ENCODE measurements at places on chromosomes 7 and 10.

GRCh38 chr10:33793793-33794192 is 459.3 kb upstream of the NRP1 start:
- DNase-seq, result no peak

GRCh38 chr10:82068501-82068900 is 193.5 kb downstream of the NRG3 start:
- no peak for DNase-seq

GRCh38 chr7:149669121-149669818 is 104.1 kb downstream of the ZNF467 start:
- peak; percentile 25 for DNase-seq

GRCh38 chr7:77216181-77216845 is 16.7 kb upstream of the FGL2 start:
- DNase-seq, result peak; percentile 2

GRCh38 chr7:47577321-47577919 is 4.5 kb downstream of the TNS3 start:
- DNase-seq, result no peak

DNA sequence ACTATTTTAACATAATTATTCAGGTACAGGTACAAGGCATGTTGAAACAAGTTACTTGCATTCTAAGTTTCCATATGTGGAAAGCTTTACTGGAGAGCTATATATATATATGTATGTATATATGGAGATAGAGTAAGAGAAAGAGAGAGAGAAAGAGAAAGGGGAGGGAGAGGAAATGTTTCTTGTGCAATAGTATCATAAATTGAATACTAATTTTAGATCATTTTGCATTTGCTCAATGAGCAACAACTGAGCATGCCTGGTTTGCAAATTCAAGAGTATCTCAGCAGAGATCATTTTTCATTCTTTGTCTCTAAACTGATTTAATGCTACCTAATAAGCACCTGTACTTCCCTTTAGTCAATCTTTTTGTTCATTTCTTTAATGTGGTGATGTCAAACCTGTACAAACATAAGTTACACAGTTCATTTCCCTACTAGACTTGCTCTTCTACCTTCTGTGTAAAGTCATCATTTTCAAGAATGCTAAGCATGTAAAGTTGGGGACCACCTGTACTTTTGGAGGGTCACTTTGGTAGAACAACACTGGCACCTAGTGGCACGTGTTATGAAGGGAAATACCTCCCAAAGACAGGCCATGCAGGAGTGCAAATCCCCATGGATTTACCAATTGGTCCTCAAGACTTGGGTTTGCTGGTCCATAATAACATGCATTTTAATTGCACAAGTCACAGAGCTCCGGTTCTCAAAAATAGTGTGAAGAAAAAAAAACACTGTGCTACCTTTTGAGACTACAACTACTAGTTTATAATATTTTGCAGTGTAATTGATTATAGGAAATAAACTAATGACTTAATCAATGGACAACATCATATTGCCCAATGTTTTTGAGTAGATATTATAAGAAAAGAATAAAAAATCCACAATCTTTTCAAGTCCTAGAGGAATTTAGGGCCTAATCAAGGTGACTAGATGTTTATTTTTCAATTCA is 431.2 kb upstream of the IGFBP3 start:
- DNase-seq, result peak; percentile 65

DNA sequence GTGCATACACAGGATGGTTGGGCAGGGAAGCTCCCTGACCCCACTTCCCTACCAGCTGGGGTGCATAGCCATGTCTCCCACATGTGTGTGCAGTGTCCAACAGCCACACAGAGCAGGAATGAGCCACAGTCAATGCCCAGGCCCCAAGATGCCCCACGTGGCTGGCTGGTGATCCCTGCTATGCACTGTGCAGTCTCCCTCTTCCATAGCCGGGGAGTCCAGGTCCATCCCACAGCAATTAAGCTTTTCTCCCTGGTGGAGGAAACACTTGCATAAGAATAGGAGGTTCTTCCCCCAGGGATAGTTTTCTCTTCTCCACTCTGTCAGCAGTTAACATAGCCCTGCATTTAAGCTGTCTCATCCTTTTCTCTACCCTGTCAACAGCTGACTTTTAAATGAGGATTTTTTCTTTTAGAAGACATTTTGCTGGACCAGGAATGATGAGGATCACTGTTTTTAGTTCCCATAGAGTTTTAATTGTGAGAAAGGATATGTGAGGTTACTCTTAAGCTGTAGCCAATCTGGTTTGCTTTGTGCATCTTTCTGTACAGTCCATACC is 396.5 kb upstream of the VWC2 start:
- DNase-seq, result no peak

GRCh38 chr10:3711918-3712317 is 73.1 kb downstream of the KLF6 start:
- no peak for DNase-seq

DNA sequence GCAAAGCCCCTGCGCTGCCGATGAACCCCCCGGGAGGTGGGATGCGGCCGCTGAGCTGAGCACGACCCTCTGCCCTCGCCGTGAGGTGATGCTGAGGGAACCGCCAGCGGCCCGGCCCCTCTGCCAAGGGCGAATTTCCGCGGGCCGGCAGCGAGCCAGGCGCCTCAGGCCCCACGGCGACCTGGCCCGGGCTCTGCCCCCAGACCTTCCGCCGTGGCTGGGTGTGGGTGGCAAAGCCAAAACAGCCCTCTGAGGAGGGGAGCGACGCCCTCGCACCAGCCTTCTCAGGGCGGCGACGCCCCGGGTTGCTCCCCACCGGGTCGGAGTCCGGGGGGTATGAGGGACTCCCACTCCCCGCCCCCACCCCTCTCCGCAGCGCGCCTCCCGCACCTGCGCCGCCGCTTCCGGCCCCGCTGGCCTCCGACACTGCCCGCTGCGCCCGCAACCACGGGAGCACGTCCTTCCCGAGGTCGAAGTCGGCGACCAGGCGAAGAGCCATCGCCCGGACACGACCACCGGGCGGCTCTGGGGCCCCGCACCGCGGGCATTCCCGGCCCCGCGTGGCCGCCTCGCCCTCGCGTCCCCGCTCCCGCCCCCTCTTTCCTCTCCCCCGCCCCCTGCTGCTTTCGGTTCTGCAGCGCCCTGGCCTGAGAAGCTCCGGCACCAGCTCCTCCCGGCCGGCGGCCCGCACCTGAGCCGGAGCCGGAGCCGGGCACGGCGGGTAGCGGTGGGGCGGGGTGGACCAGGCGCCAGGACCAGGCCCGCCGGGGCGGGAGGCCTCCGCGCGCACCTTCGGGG is at the start of gene GSAP:
Gene GSAP (minus strand): TSS at position 527 of the 798 bp plus-strand sequence. CDS start 28 bp downstream, at position 499.
- DNase-seq, result peak; percentile 74

GRCh38 chr10:96395931-96396877 is 37.4 kb upstream of the OPALIN start:
- DNase-seq, result peak; percentile 49

GRCh38 chr10:124407456-124407855 is 11.3 kb downstream of the OAT start:
- DNase-seq, result no peak

- no peak for DNase-seq
Measured at GRCh38 chr10:71217266-71218045, 5.1 kb downstream of the UNC5B start.

DNA sequence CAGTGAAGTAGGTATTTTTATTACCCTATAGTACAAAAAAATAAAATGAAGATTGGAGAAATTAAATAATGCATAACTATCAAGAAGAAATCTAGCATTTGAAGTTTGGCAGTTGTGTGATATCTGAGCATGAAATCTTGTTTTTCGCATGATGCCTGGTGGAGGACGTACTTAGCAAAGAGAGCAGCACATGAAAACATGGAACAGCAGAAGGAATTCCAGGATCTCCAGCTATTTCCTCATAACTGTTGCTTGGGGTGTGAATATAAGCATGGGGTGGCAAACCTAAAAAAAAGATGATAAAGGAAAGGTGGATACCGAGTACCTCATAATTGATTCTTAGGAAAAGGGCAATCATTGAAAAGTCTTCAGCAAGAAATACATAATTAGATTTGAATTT is 174.3 kb upstream of the FAM3C start:
- no peak for DNase-seq

GRCh38 chr10:93221171-93221496 is 147.4 kb downstream of the CYP26A1 start:
- DNase-seq, result no peak

DNA sequence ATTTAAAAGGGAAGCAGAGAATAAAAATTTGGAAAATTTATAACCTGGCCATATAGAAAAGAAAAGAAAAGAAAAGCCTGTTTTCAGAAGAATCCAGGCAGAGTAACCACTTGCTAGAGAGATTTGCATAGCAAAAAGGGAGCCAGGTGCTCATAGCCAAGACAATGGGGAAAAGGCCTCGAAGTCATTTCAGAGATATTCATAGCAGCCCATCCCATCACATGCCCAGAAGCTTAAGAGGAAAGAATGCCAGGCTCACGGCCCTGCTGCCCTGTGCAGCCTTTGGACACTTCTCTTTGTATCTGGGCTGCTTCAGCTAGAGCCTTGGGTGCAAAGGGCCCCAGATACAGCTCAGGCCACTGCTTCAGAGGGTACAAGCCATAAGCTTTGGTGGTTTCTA is 159.8 kb downstream of the CCDC7 start:
- DNase-seq, result no peak

DNA sequence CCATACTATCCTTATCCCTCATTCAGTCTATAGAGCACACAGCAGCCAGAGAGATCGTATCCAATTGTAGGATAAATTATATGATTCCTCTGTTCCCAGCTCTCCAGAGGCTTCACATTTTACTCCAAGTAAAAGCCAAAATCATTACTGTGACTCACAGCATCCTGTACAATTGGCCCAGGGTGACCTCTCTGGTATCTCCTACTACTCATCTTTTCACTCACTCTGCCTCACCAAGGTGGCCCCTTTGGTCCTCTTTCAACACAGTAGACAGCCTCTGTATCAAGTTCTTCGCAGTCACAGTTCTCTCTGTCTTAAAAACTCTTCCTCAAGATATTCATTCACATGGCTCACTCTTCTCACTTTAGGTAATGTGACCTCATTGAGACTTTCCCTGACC is 72.6 kb upstream of the LSM8 start:
- no peak for DNase-seq

DNA sequence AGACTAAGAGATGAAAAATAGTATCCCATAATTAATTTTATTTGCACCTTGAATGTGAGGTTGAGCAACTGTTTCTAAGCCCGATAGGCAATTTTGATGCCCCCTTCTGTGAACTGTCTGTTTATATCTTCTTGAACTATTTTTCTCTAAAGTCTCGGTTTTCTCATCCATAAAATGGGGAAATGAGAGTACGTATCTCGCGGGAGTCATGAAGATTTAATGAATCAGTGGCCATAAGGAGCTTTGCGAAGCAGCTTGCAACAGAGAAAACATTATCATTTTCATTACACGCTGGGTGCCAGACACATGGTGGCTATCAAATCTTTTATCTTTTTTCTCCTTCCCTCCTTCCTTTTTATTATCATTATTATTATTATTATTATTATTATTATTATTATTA is 108.1 kb upstream of the CARD11 start:
- no peak for DNase-seq

- DNase-seq, result no peak
Measured at GRCh38 chr7:96327429-96327828, 5.5 kb upstream of the SLC25A13 start.

DNA sequence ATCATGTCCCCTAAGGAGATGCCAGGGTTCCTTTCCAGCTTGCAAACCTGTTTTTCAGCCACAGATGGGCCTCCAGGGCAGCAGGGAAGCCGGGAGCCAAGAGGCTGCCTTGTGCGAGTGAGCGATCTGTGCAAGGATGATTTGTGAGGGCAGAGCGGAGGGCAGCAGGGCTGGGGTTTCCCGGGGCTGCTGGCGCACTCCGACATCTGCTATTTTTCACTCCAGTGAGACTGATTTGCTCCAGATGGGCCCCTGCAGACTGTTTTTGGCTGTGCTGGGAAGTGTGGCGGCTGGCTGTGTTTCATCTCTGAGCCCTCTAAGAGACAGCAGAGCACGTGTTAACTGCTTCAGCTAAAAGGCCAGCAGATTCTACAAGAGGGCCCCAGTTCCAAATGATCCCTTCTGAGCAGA is 466.2 kb downstream of the TYW1 start:
- no peak for DNase-seq

DNA sequence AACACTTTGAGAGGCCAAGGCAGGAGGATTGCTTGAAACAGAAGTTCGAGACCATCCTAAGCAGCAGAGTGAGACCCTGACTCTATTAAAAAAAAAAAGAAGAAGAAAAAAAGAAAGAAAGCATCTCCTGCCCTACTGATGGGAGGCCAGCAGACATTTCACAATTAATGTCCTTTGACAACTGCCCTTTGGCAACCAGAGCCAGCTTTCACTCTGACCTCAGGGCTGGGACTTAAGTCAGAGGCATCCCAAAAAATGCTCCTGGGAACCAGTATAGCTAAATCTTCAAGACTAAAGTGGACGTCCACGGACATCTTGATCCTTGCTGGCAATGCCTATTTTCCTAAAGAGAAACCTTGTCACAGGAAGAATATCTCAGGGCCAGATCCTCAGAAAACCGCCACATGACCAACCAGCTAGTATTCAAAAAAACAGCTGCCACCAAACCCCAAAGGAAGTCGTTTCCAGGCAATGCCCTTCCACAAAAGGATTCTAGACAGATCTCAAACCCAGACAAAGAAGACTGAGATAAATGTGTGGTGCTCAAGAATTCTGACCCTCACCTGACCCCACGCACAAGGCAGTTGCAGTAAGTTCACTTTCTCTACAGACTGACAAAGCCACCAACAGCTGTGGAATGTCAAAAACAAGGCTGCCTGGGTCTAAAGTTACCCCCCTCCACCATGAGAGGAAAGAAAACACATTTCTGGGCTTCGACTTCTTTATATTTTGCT is 18.4 kb downstream of the GFRA1 start:
- no peak for DNase-seq

DNA sequence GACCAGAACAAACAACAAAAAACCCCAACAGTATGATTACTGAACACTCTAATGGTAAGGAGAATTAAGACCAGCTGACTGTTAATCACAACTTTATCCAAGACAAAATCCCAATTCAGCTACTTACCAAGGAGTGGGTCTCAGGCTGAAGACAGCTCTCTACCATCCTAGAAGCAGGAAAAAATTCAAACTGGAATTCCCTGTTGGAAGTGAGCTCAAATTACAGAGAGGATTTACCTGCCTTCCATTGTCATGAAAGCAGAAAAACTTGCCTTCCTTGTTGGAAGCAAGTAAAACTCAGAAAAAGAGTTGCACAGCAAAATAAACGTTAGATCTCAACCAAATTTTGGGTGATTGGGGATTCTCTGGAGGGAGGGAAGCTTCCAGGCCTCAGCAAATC is 20.9 kb downstream of the SPAM1 start:
- DNase-seq, result no peak

DNA sequence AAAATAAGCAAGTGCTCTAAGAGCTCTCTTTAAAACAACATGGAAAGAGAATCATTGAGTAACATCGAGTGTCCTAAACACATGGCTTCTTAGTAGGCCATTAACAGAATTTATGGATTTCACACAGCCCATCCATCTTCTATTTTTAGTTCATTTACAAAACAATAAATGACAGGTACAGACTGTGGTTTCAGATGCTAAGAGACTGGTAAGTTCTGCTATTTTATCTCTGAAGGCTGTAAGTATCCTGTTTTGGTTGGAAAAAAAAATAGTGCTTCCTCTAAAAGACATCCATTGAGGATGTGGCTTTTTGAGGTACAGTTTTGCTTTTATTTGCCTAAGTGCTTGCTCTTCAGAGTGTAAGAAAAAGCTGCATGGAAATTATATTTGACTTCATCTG is 27.4 kb upstream of the GNAI1 start:
- no peak for DNase-seq

- no peak for DNase-seq
Measured at GRCh38 chr7:28701731-28702130, 256.4 kb downstream of the TRIL start.

Data from Caki2 (cell line).